GM23248 (cell line): ENCODE measurements at places on chromosomes 2 and 18.

DNA sequence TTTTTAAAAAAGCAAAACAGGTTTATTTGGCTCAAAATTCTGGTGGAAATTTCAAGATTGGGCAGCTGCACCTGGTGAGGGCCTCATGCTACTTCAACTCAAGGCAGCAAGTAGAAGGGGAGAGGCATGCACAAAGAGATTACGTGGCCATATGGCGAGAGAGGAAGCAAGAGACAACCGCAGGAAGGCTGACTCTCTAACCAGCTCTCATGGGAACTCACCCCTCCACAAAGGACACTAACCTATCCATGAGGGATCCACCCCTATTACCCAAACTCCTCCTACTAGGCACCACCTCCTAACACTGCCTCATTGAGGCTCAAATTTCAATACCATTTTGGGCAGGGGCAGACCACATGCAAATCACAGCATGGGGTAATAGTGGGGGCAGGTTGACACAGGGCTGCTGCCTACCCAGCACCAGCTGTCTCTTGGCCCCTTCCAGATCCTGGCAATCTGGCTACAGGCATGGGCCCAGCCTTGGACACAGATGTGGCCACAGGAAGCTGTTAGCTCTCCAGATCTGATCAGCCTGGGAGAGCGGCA is 2.0 kb upstream of the CAPN10 start:
- DNase-seq = peak; percentile 19

DNA sequence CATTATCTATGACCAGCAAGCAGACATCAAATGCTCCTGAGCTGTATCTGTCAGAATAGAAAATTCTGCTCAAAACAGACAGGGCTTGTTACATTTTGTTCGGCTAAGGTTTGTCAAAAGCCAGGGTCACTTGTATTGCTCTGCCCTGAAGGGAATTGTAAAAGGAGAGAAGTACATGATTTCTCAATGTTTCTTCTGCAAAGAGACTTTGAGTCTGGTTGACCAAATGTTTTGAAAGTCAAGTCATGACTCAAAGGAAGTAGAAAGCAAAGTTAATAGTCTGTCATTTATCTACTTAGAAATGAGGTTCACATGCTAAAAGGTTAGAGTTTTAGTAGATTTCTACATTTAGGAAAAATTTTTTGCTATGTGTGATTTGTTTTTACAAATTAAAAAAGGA is 1624.1 kb upstream of the ZEB2 start:
- DNase-seq = peak; percentile 23

DNA sequence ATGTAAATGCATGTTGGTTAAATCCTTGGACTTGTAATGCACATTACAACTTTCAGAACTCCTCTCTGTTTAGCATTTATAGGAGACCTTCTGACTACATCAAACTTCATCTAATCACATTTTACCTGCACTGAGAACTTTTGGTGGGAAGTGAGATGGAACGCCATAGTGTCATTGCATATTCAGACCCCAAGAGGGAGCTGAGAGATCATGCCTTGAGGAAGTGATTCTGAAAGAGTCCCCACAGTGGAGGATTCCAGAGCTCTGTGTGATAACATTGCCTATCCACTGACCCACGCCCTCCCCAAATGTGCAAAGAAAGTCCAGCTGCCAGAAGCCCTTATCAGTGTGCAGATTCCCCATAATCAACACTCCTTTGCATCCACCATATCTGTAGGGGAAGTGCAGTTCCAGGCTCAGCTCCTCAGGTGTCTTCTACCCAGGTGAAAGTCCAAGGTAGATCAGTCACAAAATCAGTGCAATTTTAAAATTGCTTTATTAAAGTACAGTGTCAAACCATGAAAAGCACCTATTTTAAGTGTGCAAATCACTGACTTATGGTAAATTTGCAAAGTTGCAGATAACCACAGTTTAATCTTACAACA is 212.4 kb downstream of the RPIA start:
- DNase-seq = peak; percentile 58

DNA sequence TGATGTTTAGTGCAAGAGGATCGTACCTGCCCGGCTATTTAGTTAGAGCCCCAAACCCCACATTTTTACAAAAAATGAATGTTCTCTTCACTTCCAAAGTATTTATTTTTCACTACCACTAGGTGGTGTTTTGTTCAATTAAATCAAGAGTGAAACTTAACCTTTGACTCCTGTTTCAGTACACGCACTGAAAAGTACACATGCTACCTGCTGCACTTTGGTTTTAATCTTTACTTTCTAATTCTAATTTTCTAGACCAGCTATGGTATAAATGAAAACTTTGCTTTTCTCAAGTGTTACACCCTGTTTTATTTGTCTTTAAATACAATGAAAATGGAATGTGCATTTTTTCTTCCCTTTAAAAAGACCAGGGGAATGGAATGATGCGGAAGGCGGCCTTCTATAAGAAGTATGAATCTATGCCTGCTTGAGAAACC is 31.4 kb upstream of the CHN1 start:
- peak; percentile 57 for DNase-seq

- no peak for DNase-seq
Observed at GRCh38 chr2:172153156-172153555, 50.5 kb upstream of the DLX2 start.

DNA sequence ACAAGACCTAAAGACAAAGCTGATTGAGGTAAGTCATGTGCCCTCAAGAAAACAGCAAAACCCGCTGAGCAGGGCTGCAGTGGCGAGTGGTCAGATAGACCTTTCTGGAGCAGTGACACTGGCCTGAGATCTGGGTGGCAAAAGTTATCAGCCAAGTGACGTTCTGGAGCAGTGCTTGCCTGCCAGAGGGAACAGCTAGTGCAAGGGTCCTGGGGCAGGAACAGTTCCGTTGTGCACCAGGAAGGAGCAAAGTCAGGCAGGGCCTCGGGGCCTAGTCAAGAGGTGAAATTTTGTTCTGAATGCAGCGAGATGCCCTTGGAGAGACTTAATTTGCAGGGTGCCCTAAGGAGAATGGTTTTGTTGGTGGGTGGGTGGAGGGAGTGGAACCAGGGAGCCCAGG is 67.0 kb downstream of the SH3BP4 start:
- DNase-seq = no peak

- no peak for DNase-seq
Observed at GRCh38 chr2:14255135-14255820, 377.2 kb upstream of the LRATD1 start.
